ENCODE measurements at places on chromosomes 5 and 9.

DNA sequence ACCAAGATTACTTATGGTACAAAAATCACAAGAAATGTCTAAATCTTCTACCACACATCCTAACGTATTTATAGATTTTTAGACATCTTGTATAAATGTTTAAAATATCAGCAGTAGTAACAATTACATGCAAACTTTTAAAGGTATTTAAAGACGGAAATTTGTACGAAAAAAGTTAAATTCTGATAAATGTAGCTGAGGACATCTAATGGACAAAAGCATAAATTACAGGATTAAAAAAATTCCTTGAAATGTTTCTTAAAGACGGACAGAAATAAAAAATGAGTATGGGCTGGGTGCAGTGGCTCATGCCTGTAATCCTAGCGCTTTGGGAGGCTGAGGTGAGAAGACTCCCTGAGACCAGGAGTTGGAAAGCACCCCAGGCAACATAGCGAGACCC lies 15.8 kb downstream of the ERCC8 start:
- no peak for DNase-seq

GRCh38 chr5:135602882-135603721 lies 24.3 kb upstream of the CXCL14 start:
- DNase-seq = no peak

DNA sequence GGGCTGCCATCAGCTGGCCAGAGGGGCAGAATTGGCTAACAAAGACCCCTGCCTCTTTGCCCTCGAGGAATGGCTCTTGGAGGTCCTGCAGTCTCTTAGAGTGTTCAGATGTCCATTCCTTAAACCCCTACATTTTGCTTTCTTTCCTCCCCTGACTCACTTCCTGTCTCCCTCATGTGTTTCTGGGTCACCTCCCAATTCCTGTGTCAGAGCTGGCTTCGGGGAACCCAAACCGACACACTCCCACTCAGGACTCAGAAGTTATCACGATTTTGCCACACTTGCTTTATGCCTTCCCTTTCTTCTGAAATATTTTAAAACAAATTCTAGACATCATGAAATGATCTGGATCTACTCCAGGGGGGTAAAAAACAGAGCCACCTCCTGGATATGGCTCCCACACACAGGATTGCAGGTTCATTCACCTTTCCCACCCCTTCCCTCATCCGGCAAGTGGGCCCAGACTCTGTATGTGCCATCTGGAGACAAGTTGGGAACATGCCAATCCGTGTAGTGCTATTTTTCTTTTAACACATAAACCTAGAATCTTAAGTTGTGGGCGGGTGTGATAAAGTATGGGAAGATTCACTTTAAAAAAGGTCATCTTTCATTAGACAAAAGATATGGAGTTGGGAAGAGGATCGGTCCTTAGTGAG lies 145.7 kb downstream of the NXNL2 start:
- no peak for DNase-seq

DNA sequence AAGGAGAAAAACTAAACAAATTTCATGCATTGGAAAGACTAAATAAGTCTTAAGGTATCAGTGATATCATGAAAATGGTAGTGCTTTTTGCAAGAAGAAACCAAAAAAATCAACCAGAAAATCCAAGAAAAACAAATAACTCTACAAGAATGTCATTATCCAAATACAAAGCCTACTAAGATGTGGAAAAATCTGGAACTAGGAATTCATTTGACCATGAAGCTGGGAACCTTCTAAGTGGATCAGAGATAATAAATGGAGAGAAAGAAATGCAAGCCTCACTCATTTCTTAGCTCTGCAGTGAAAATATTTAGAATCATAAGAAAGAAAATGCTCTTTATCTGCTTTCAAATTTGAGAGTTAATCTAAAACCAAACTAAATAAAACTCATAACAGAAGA lies 51.3 kb downstream of the RASEF start:
- DNase-seq = no peak

GRCh38 chr5:64339769-64340168 lies 166.0 kb upstream of the RGS7BP start:
- no peak for DNase-seq

- no peak for DNase-seq
These were observed 15.2 kb downstream of the ENHO start for GRCh38 chr9:34507556-34507955.

- peak; percentile 61 for DNase-seq
These were observed 90.9 kb upstream of the BOD1 start for GRCh38 chr5:173707392-173707791.

GRCh38 chr9:131179561-131180219 lies 54.3 kb downstream of the NUP214 start:
- peak; percentile 87 for DNase-seq

DNA sequence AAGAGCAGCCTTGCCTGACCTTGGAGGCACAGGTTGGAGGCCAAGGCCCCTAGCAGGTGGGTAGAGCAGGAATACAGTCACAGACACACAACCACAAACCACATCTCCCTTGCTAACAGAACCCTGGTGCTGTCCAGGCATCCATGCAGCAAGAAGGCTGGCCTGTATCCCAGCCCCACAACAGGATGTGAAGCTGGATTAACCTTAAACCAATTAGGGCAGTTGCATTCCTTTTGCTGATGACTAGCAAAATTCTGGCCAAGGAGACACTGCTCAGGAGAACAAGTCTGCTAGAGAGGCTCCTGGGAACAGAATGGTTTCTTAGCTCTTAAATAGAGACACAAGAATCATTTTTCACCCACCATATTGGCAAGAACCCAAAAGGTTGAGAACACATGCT lies 97.8 kb downstream of the C5orf15 start:
- DNase-seq = peak; percentile 71

DNA sequence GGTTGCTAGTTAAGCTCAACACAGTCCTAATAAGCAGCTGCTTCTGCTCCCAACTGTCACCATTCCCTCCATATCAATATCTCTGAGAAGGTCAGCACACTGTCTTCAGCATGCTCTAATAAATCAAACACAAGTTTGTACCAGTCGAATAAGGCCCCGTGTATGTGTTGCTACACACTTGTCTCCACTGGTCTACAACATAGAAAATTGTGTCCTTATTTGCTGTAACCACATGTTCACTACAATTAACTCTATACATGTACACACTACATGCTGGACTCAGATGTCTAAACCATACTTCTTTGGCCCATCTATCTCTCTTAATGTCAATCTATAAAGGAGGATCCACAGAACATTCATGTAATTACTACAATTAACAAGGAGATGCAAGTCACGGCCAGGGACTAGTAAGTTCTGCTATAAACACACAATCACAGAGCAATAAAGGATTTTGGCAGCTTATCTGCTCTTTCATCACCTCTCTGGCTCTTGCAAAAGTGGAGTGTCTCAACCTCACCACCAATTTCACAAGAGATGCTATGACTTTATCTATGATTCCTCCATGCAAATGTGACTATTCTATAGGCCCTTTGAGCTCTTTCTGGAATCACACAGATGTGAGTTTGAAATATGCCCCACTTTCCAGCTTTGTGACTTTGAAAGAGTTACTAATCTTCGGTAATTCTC lies 143.9 kb downstream of the SEMA5A start:
- DNase-seq = peak; percentile 53

DNA sequence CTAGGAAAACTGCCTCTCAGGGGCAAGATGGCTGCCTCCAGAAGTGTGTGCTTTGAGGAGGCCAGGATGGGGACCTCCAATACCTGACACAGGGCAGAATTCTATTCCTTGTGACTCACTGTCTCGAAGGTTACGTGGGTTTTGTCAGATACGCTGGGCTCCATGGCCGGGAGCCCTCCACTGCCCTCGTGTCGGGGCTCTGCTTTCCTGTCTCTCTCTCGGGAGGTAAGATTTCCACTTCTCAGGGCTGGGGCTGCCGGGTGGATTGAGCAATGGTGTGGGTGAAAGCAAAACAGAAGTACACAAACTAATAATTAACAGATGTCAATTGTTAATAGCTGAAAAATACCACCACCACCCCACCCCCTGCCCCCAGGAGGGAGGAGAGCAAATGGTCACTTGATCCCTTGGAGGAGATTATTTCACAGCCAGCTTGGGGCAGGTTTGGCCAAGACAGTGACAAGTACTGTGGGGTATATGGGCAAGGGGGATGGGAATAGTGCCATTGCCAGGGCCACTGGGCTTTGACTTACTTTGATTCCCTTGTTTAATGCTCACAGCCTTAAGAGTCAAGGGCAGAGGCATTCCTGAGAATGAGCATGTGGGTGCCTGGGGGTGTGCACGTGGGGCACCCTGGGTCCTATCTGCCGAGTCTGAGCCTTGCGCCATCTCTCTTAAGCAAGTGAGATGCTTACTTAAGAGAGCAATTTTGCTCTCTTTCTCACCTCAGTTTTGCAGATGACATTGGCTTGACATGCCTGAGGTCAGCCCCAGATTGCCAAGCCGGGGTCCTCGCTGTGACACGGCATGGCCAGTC lies 28.8 kb upstream of the DAB2IP start:
- DNase-seq = no peak

- DNase-seq = peak; percentile 21
These were observed 108.5 kb downstream of the MTREX start for GRCh38 chr5:55416306-55416705.
